Renal pelvis (tissue), 12 donors: ENCODE measurements at places on chromosomes 7 and 10. TPM values are rescaled to one million over a fixed set of nuclear protein-coding genes. Genes with fewer than 3 reads are reported as not detected.

The TAS2R3 gene
- polyA plus RNA-seq: 1.8 TPM

- no peak for DNase-seq
These were observed 35.3 kb downstream of the ABCB5 start for GRCh38 chr7:20650782-20651181.

- DNase-seq: peak; percentile 54
These were observed 181.0 kb downstream of the PRPF18 start for GRCh38 chr10:13767676-13768178.

GRCh38 chr10:5665373-5666007 lies 905 bp downstream of the ASB13 start:
- DNase-seq: no peak

The SNCG gene
- 24.4 TPM for polyA plus RNA-seq

- DNase-seq: peak; percentile 35
These were observed 711.2 kb downstream of the GRID1 start for GRCh38 chr10:85655411-85655810.

DNA sequence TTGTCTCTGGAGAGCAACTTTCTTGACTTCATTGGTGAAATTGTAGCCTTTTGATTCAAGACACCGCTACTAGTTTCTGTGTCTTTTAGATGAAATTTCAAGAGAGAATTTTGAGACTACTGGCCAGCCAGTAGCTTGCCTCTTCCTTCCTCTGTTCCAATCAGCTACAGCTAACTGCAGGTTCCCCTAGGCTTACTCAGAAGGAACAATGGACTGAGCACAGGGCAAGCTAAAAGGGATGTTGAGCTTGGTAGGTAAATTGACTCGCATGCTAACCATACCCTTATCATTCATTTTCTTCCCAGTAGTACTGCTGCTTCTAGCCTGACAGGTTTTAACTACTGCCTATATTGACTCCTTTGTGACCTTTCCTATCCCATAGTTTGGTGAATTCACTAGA lies 81.1 kb downstream of the RUNDC3B start:
- DNase-seq: no peak

The CCL26 gene
- not detected for polyA plus RNA-seq

The OR6V1 gene
- polyA plus RNA-seq: not detected

- peak; percentile 68 for DNase-seq
These were observed 169.9 kb upstream of the ASAH2 start for GRCh38 chr10:50421026-50421719.

The GPR141 gene
- not detected for polyA plus RNA-seq

DNA sequence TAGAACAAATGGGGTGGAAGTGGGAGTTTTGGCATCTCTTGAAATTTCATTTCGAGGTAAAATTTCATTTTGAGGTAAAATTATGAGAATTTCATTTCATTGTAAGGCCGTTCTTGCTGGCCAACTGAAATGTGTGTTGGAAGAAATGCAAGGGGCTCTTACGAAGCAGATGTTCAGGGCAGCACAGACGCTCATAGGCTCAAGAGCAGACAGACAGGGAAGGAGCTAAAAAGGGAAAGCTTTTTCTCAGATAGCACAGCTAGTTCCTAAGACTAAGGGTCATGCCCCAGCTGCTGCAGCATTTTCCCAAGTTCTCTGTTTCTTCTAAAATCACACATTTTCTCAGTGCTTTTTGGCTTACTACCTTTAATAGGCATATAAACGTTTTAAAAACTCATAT lies 65.1 kb upstream of the SFMBT2 start:
- no peak for DNase-seq

The VSTM2A gene
- 1.8 TPM for polyA plus RNA-seq

- DNase-seq: no peak
These were observed 5.7 kb upstream of the HK1 start for GRCh38 chr10:69272624-69273023.

- no peak for DNase-seq
These were observed 40.0 kb upstream of the AGBL3 start for GRCh38 chr7:134946260-134946659.

The SEMA3D gene
- polyA plus RNA-seq: 42.7 TPM

DNA sequence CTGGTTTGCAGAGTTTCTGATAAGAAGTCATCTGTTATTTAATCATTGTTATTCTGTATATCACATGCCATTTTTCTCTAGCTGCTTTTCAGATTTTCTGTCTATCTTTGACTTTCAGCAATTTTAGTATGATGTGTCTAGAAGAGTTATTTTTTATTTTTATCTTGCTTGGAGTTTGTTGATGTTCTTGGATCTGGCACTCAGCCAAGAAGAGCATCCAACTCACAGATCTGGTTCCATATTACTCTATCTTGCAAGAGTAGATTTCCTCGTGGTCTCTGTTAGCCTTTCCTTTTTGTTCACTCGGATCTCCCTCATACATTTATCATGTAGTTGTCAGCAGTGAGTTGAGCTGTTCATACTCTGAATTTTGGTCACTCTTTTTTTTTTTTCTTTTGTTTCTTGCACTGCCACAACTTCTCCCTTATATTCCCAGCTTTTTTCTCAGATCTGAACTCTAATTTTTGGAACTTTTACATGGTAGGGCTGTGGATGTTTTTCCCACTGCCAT lies 54.8 kb upstream of the CALCR start:
- no peak for DNase-seq

DNA sequence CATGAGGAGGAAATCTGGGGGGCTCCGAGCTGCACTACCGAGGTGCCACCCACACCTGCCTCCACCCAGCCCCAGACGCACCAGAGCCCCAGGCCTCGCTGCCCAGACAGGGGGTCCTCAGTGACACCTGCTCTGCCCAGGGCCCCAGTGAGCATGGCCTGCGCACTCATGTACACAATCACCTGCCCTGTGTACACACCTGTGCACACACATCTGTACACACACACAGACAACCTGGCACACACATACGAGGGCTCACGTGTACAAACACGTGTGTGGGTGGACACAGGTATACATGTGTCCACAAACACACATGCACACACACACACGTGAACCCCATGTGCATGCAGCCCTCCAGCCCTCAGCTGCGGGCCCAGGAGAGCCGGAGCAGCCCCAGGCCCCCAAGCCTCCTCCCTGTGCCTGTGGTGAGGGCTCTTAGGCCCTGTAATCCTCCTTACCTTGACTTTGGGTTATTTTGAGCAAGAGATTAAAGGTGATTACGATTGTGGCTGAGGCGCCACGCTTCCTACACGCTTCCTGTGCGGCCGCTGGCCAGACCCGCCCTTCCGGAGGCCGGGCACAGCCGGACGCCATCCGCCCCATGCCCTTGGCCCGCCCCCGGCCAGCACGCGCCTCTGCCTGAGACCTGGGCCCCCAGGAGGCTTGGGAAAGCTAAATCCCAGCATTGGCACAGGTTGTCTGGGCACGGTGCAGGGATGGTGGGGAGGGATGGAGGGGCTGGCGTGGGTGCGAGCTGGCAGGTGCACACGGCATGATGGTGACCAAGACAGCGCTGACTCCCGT lies 71.9 kb downstream of the ELFN1 start:
- no peak for DNase-seq

- no peak for DNase-seq
These were observed 8.1 kb downstream of the TRPV5 start for GRCh38 chr7:142925413-142925812.

DNA sequence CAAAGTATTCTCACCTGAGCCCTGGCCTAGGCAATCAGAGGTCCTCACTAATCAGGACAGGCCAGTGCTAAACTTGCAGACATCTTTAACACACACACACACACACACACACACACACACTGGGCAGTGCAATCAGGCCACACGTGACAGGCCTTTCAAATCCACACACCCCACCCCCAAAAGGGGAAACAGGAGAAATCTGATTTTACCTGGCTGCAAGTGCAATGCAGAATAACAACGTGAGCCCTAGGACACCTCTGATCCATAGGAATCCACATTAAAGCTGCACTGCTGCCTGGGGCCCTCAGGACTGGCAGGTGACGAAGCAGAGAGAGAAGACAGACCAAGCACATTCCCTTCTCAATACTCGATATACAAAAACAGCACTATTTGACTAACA lies 218.9 kb downstream of the FAM107B start:
- no peak for DNase-seq

GRCh38 chr10:33249659-33250345 lies 84.7 kb downstream of the NRP1 start:
- no peak for DNase-seq

- DNase-seq: no peak
These were observed 217.8 kb upstream of the SH2B2 start for GRCh38 chr7:102068846-102069245.

DNA sequence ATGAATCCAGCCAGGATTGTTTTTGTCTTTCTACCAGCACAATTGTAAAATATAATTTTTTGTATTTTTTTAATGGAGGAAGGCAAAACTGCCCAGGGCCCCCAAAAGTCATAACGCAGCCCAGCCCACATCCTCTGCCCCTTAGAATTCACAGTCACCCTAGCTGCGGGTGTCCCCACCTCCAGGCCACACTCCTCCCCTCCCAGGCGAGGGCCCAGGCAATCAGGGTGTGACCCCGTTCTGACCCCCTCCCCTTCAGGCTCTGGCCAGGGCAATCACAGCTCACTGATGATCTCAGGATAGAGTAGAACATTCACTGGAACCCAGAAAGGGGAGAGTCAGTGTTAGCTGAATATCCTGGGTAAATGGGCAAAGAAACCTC lies 92.0 kb upstream of the MACROH2A2 start:
- no peak for DNase-seq

- DNase-seq: no peak
These were observed 266.1 kb downstream of the MTERF1 start for GRCh38 chr7:91614431-91614830.

GRCh38 chr7:77812290-77812685 lies 13.7 kb downstream of the PHTF2 start:
- no peak for DNase-seq

- no peak for DNase-seq
These were observed 365.1 kb downstream of the GRID1 start for GRCh38 chr10:86001521-86001920.

The ANKRD22 gene
- 0.29 TPM for polyA plus RNA-seq

The MEOX2 gene
- 3.5 TPM for polyA plus RNA-seq

DNA sequence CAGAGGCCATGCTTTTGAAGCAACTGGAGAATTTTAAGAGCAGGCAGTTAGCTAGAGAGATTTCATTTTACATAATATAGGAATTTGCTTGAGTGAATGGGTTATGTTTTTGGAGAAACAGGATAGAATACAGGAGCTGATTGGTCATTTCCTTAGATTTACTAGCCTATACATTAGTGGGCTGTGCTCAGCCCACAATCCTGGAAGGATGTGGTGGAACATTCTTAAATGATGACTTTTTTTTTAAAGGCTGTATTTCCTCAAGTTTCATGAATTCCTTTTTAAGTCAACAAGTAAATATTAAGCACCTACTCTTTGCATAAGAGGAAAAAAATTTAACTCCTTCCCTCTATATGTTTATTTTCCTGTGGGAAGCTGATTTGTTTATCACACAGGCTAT lies 314.4 kb upstream of the BMPER start:
- no peak for DNase-seq

DNA sequence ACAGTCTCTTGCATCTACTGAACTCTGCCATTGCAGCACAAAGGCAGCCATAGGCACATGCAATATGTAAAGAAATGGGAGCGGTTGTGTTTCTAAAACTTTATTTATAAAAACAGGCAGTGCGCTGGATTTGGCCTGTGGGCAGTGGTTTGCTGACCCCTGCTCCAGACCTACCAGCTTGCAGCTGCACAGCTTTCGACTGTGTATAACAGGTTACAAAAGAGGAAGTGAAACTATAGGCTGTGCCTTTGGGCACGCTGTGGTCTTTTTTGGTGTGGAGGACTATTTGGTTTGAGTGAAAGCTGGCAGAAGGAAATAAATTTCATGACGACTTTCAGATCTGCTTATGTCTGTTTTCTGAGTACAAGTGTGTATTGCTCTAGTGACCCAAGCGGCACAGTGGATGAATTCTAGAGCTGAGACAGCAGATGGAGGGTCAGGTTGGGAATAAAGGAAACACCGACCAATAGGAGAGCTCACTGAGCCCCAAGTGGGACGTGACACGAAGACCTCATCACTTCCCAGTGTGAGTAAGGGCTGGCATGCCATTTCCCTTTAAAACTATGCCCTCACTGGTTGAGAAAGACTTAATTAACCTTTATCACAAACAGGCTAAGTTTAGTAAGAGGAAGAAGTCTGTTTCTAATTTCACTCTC lies 152.7 kb downstream of the ANK3 start:
- no peak for DNase-seq
